Neural progenitor cell (in vitro differentiated cells): ENCODE measurements at places on chromosomes 12 and 14.

- DNase-seq: no peak
Measured at GRCh38 chr12:25566202-25566949, 13.3 kb upstream of the LMNTD1 start.

- no peak for DNase-seq
Measured at GRCh38 chr12:66999141-66999540, 270.0 kb upstream of the CAND1 start.

DNA sequence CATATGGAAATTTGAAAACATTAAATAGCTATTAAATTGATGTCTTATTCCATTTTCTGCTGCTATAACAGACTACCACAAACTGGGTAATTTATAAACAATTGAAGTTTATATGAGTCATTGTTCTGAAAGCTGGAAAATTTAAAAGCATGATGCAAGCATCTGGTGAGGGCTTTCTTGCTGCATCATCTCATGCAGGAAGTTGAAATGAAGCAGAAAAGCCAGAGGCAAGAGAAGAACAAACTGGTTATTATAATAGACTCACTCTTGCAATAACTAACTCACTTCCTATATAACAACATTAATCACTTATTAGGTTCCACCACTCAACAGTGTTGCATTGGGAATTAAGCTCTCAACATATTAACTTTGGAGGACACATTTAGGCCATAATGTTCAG is 1277.4 kb downstream of the LRFN5 start:
- DNase-seq: no peak

GRCh38 chr14:90839024-90839888 is 23.0 kb upstream of the TTC7B start:
- no peak for DNase-seq

- no peak for DNase-seq
Measured at GRCh38 chr12:55842681-55843429, at the start of gene MMP19. TSS of gene MMP19 (minus strand) at chr12:55842936. CDS start at chr12:55842830, 106 bp downstream.

- peak; percentile 60 for DNase-seq
Measured at GRCh38 chr12:24379433-24379832, 430.0 kb upstream of the SOX5 start.

GRCh38 chr12:115296613-115297198 is 612.7 kb upstream of the TBX3 start:
- no peak for DNase-seq

- peak; percentile 13 for DNase-seq
Measured at GRCh38 chr14:66509874-66510273, 1.9 kb downstream of the GPHN start.

GRCh38 chr14:36626151-36626550 is 35.5 kb upstream of the PAX9 start:
- no peak for DNase-seq

DNA sequence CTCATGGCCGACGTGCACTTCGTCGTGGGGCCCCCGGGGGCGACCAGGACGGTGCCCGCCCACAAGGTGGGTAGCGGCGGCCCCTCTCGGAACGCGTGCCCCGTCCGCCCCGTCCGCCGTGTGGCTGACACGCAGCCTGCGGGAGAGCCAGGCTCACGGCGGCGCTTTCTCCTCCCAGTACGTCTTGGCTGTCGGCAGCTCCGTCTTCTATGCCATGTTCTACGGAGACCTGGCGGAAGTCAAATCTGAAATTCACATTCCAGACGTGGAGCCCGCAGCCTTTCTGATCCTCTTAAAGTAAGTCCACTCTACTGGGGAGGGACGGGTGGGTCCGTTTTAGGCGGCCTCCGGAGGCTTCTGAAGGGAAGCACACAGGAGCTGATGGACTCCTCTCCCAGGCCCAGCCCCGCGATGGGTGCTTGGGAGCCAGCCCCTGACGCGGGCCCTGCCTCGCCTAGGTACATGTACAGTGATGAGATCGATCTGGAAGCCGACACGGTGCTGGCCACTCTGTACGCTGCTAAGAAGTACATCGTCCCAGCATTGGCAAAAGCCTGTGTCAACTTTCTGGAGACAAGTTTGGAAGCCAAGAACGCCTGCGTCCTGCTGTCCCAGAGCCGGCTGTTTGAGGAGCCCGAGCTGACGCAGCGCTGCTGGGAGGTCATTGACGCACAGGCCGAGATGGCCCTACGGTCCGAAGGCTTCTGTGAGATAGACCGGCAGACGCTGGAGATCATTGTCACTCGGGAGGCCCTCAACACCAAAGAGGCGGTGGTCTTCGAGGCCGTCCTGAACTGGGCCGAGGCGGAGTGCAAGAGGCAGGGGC is 1.1 kb downstream of the BTBD6 start:
- DNase-seq: peak; percentile 52

- DNase-seq: no peak
Measured at GRCh38 chr12:47751561-47751960, 7.1 kb downstream of the RAPGEF3 start.

GRCh38 chr12:2288471-2288870 is 235.7 kb downstream of the CACNA1C start:
- no peak for DNase-seq

DNA sequence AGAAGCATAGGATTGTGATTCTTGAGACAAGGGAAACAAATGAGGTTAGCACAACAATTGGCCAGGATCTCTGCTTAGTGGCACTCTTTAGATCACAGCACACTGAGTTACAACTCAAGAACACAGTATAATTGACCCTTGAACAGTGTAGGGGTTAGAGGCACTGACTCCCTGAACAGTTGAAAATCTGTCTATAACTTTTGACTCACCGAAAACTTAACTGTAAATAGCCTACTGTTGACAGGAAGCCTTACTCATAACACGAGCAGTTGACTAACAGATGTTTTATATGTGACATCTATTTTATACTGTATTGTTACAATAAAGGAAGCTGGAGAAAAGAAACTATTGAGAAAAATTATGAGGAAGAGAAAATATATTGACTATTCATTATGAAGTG is 296.1 kb downstream of the RERGL start:
- no peak for DNase-seq

DNA sequence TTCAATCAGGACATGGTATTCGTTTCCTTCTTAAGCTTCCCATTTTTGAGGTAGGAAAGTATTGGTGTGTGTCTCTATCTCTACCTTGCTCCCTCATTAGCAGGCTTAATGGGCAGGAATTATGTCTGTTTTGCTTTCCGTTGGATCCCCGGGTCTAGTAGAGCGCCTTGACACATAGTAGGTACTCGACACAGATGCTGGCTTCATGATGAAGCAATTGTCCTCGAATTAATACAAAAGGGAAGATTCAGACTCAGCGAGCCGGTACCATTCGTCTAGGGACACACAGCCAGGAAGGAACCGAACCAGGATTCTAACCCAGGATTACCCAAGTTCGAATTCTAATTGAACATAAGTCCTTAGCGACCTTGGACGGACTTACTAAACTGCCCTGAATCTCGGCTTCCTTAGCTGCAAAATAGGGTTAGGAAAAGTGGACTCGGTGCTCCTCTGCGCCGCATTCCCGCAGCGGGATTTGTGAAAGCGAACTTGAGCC is 496 bp upstream of the ISCU start:
- peak; percentile 53 for DNase-seq

- no peak for DNase-seq
Measured at GRCh38 chr12:31732926-31733548, 4.2 kb upstream of the AMN1 start.

DNA sequence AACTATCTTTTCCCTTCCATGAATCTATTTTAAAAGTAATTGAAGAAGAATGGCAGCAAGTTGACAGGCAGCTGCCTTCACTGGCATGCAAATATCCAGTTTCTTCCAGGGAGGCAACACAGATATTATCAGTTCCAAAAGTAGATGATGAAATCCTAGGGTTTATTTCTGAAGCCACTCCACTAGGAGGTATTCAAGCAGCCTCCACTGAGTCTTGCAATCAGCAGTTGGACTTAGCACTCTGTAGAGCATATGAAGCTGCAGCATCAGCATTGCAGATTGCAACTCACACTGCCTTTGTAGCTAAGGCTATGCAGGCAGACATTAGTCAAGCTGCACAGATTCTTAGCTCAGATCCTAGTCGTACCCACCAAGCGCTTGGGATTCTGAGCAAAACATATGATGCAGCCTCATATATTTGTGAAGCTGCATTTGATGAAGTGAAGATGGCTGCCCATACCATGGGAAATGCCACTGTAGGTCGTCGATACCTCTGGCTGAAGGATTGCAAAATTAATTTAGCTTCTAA is 18.4 kb downstream of the TMPO start:
- no peak for DNase-seq

- no peak for DNase-seq
Measured at GRCh38 chr12:69099201-69099837, 140.1 kb upstream of the CPSF6 start.

- DNase-seq: no peak
Measured at GRCh38 chr12:52772188-52772587, 5.0 kb downstream of the KRT76 start.

- no peak for DNase-seq
Measured at GRCh38 chr14:85178864-85179263, 351.1 kb upstream of the FLRT2 start.

- no peak for DNase-seq
Measured at GRCh38 chr12:10310926-10311720, 3.5 kb downstream of the KLRD1 start.

GRCh38 chr14:55053500-55053899 is 2.1 kb downstream of the MAPK1IP1L start:
- no peak for DNase-seq

- peak; percentile 93 for DNase-seq
Measured at GRCh38 chr14:67674480-67675218, at the start of gene VTI1B. TSS of gene VTI1B (minus strand) at chr14:67674632. CDS start at chr14:67674489, 143 bp downstream.

DNA sequence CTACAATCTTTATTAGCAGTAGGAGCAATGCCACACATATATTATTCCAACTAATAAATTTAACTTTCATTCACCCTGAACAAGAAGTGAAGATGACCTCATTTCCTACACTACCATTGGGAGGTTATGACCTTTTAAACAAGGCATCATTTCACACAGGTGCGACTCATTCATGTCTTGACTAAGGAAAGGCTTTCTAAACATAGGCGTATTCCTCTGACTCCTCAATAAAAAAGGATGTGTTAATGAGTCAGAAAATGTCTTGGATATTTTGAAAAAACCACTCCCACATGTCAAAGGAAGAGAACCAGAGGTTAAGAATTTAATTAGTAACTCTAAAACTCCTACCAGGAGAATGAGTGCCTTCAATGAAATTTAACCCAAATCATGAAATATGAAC is 115.2 kb downstream of the PRICKLE1 start:
- no peak for DNase-seq

DNA sequence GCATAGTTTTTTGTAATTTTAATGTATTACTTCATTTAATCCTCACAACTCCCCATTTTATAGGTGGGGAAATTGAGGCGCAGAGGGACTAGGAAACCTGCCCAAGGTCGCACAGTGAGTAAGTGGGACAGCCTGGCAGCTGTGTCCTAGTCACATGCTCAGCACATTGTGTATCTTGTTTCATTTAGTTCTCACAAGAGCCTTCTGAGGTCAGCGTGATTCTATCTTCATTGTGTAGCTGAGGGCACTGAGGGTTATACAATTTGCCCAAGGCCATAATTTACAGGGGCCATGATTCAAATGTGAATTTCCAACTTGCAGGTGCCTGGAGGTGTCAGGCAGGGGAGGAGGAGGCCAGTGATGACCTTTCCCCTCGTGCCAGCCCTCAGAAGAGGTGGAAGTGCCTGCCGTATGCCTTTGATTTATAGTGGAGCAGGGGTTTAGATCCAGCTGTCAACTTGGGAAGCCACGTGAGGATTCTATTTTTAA is 30.3 kb upstream of the SMOC1 start:
- no peak for DNase-seq

GRCh38 chr12:7935590-7936581 is at the start of gene SLC2A3:
TSS of gene SLC2A3 (minus strand) at chr12:7936187. CDS start at chr12:7936034, 153 bp downstream.
- peak; percentile 72 for DNase-seq

DNA sequence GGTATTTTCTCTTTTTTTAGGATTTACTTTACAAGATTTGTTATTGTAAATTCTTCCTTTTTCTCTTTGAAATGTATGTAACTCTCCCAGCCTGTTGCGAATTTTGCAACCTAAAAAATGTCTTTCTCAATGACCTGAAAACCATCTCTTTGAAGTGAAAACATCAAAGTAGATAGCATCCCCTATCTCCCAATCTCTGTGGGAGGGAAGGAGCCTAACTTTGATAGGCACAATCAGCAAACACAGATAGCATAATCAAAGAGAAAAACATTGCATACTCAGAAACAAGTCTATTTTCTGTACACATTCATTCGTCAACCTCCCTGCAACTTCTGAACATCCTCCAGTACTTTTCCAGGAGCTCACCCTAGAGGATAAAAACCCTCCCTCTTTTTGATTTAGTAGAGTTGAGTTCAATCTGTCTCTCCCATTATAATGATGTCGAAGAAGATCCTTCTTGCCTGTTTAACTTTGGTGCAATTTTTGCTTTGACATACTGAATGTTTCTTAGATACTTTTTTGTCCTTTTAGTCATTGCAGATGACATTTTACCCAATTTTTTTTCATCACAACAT is 849.2 kb upstream of the LRFN5 start:
- DNase-seq: no peak

GRCh38 chr14:73783107-73783727 is 68.4 kb upstream of the PTGR2 start:
- DNase-seq: peak; percentile 96

- peak; percentile 15 for DNase-seq
Measured at GRCh38 chr12:116773276-116773731, 35.2 kb downstream of the RNFT2 start.

DNA sequence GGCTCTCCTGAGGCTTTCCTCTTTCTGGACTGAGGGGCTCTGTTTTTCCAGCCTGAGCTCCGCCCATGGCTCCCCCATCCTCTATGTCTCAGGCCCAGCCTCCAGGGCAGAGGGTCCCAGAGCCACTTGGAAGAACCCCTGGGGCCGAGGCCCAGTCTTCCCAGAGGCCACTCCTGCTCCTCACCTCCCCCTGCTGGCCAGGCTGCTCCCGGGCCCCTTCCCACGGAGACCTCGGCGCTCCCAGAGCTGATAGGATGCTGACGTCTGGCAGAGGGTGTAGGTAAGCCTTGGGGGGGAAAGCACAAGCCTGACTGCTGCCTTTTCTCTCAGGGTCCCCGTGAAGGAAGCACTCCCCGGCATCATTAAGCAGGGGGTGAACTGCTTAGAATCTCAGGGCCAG is 51.4 kb downstream of the ERH start:
- DNase-seq: peak; percentile 84

GRCh38 chr12:99619389-99620158 is 28.0 kb upstream of the GARIN6 start:
- peak; percentile 70 for DNase-seq

GRCh38 chr12:76562130-76562529 is 2.6 kb upstream of the OSBPL8 start:
- DNase-seq: peak; percentile 15

DNA sequence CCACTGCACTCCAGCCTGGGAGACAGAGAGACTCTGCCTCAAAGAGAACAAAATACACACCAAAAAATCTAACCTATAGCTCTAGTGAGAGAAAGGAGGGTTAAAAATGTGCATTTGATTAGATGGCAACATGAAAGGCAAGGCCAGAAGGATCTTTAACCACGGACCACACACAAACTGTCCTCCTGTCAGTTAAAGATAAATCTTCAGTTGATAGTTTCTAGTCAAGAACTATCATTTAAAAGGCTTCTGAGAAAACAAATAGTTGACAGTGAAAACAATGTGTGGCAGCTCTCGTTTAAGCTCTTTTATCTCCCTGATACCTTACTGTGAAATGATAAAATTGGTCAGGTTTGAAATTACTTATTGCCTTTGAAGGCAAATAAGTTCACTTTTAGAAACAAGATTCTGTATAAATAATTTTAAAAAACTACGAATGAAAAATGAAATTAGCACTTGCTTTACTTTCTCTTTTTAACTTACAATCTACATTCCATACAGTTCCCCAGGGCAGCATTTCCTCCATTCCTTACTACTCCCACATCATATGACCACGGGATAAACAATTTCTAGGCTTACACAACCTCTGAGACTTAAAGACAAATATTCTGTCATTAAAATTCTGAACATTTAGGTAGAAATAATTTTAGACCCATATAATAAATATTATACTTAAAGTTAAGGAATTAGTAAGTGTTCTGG is 71.4 kb upstream of the GNPNAT1 start:
- no peak for DNase-seq
